ENCODE measurements at places on chromosomes 5 and 9. TPM values are rescaled to one million over a fixed set of nuclear protein-coding genes. Genes with fewer than 3 reads are reported as not detected.

ORM1 gene
- total RNA-seq = not detected

COL27A1 gene
- total RNA-seq = 0.69 TPM

RNF183 gene
- not detected for total RNA-seq

ABO gene
- total RNA-seq = 0.43 TPM

PGM5 gene
- 87.0 TPM for total RNA-seq

CAAP1 gene
- total RNA-seq = 15.8 TPM

MUSK gene
- not detected for total RNA-seq

PCDHAC1 gene
- 0.11 TPM for total RNA-seq
